ENCODE measurements at places on chromosomes 3 and 15.

- no peak for DNase-seq
These were observed 9.8 kb upstream of the TMEM40 start for GRCh38 chr3:12768579-12769527.

GRCh38 chr15:90697175-90697574 is 20.0 kb upstream of the BLM start:
- no peak for DNase-seq

- DNase-seq = no peak
These were observed 160.2 kb downstream of the SPATA16 start for GRCh38 chr3:172980849-172981248.

DNA sequence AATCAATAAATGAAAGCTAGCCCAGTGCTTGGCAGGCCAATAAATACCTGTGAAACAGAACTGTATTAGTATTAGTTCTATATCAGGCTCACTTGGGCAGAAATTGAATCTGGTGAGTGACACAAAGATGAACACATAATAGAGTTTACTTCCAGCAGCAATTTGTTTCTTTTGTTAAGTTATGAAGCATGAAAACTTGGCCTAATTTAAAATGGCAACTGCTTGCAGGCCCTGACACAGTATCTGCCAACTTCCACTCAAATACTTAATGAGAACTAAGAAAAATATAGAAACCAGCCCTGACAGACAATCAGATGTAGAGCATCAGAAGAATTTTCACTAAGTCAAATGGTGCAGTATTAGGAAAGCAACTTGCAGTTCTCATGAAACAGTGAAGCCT is 37.6 kb upstream of the LRIG1 start:
- DNase-seq = no peak

DNA sequence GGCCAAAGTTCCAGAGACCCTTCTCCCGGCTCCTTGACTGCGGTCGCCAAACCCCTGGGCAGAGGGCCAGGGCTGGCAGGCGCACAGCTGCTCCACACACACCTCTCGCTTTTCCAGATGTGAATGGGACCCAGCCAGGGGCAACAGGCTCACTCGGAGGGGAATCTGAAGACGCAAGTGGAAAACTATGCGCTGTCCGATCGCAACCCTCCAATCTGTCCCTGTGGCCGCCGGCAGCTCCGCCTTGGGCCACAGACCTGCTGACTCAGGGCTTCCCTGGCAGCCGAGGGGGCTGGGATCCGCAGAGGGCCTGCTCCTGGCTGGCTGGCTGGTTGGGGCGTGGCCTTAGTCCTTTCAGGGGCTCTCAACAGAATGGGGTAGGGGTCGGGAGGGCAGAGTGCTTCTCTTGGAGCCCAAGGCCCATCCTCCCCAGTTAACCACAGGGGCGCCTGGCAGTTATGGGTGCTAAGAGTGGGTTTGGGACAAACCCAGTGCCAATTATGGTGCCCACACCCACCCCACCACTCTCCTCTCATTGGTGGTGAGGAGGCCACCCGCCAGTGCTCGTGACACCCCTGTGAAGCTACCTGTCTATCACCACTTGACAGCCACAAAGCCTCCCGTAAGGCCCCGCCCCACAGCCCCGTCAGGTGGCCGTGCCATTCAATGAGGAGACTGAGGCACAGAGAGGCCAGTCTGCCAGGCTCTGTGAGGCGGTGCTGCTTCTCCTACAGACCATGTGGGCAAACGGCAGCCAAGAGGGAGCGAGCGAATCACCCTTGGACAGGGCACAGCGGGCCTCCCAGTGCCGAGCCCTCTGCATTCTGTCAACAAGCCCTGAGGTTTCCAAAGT is 53.8 kb downstream of the IQSEC1 start:
- peak; percentile 47 for DNase-seq

- DNase-seq = no peak
These were observed 4.0 kb upstream of the GP9 start for GRCh38 chr3:129056451-129057173.

DNA sequence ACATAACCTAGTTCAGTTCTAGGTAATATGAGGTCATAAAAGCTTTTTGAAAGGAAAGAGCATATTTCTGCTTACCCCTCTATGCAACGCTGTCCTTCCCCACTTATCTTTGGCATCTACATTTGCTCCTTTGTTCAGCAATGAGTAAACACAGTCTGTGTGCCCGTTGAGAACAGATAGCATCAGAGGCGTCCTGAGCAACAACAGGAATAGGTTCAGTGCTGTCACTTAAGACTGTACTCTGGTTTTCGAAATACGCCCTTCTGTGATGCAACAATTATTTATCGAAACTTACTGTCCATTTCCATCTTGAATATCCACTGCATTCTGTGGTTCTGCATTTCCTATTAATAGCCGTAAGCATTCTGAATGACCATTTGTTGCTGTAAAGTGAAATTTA is 84.4 kb downstream of the BTD start:
- DNase-seq = no peak

DNA sequence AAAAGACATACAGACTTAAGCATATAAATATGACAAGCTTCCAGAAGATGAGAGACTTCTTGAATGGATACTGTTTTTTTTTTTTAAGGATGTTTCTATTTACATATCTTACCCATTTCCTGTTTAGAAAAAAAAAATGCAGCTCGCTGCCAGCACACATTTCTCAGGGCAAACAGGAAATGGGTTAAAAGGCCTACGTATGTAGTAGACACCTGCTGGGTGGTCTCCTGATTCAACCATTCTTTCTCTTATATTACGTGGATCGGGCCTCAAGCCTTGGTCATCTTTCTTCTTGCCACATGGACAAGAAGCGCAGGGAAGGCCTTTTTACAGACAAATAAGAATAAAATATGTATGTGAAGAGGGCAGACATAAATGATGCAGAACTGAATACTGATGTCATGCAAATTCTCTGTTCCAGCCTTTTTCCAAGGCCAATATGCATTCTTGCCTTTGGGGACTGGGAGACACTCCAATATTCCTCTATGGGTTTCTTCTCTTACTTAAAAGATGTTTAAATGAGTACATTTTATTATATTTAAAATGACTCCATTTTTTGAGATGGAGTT is 35.0 kb upstream of the TJP1 start:
- no peak for DNase-seq

DNA sequence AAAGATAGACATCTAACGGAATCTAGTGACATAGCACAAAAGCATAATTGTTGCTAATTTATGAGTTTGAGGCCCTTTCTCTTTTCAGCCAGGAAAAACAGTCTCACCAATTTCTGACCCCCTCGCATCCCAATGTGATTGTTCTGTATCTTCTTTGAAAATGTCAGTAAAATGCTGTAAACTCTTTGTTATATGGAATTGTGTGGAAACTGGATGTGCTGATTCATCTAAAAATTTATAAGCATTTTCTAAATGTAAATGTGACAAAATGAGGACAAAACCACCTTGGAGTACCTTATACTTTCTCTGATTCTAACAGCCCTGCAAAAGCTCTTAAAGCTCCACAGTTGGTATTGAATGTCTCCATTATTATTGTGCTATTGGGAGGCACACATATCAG is 70.9 kb upstream of the MME start:
- DNase-seq = no peak

DNA sequence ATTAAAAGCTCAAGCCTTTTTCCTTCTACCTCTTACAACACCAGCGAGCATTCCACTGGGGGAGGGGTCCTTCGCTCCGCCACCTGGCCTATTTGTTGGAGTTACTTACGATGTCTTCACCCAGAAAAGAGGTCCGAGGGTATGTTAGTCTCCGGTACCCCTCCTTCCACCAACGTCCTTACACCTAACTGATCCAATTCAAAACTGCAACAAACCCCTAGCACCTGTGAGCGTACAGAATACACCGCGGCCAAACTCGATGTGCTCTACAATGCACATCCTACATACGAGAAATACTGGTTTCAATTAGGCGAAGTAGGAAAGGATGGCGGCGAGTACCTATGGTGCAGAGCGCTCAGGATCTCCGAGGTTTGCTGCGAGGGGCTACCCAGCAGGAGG is 944 bp downstream of the SLITRK3 start:
- DNase-seq = no peak

DNA sequence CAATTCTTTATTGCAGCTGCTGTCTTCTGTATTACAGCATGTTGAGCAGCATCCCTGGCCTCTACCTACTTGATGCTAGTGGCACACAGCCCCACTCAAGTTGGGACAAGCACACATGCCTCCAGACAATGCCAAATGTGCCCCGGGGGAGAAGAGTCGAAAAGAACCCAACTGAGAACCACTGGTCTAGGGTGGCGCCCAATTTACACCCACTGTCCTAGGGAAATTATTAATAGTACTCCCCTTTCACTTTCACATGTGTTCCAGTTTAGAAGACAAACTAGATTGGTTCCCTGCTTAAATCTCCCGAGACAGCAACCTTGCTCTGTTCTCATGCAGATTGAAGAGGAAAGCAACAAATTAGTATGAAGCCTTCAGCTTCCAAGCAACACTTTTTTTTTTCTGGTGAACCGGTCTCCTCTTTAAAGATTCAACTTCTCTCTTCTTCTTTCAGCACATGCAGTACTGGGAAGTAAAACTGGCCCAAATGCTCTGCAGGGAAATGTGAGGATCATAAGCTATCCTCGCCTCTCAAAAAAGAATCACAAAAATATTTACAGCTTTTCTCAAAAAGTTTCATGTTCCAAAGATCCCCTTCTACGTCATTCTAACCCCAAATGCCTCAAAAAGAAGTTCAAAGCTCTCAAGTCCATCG is 823.9 kb upstream of the CFAP20DC start:
- DNase-seq = no peak

DNA sequence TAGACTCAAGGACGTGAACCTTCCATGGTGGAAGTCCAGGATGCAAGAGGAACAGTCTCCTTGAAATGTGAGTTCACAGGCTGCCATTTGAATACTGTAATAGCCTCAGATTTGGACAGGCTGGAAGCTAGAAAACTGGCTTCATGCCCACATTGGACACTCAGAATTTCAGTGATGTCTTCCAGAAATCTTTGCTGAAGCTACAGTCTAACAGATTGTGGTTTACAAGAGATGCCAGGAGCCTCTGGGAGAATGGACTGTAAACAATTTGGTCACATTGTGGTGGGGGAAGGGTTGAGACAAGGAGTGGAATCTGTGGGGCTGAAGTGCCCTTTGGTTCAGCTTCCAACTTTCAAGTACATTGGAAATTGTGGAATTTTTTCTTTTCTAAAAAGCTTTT is 252.0 kb upstream of the PROK2 start:
- DNase-seq = peak; percentile 33

- DNase-seq = peak; percentile 13
These were observed 230.7 kb downstream of the ATP8B4 start for GRCh38 chr15:49888323-49888693.

DNA sequence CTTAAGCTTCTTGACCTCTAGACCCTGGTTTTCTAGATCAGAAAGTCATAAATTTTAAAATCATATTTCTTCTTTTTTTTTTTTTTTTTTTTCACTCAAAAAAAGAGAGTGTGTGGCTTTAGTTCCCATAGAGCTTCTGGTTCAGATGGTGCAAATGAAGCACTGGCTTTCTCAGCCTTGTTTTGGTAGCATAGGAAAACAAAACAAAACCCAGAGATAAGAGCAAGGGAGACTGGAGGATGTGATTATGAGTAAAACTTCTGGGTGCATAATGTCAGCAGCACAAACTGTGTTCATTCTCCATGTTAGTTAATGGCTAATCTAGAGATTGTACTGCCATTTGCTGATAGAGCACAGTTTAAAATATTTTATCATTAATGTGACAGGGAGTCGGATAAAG is 55.4 kb downstream of the RARB start:
- no peak for DNase-seq

GRCh38 chr3:12226031-12226430 is 62.8 kb upstream of the PPARG start:
- DNase-seq = no peak

GRCh38 chr3:12275974-12276650 is 12.8 kb upstream of the PPARG start:
- DNase-seq = no peak

GRCh38 chr3:108031895-108032294 is 58.9 kb downstream of the CD47 start:
- no peak for DNase-seq

GRCh38 chr15:55527150-55527549 is 19.1 kb upstream of the DNAAF4 start:
- no peak for DNase-seq

DNA sequence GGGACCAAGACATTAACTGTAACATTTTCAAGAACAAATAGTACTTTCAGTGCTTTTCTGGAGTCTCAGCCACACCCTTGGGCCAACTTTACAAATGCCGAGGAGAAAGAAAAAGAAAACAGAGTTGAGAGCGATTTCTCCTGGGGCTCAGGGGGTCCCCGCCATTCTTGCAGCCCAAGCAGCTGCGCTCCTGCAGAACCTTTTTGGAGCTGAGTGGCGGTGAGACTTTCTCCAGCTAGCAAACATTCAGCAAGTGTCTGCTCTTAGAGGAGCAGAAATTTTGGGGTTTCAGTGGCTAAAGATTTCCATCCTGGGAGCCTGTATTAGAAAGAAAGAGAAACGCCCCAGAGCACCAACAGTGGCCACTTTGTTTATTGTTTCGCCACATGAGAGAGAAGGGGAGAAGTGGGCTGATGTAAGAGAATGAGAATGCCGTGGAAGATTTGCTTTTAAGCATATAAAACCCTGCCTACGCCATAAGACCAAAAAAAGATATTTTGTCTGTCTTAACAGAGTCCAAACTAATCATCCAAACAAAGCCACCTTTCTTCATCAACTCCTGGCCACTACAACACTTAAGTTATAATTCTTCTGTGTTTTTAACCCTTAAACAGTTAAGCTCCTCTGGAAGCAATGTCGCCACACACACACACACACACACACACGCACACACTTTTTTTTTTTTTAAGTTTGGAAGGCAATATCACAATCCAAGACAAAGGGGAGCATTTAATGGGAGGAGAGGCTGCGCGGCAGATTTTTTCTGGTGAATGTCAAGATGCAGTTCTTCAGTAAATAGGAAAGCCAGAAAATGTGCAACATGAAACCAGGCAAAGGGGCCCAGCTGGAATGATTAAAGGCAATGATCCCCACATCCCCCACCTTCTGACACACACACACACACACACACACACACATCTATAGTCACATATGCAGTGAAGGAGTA is 19.2 kb downstream of the EID1 start:
- DNase-seq = peak; percentile 53

DNA sequence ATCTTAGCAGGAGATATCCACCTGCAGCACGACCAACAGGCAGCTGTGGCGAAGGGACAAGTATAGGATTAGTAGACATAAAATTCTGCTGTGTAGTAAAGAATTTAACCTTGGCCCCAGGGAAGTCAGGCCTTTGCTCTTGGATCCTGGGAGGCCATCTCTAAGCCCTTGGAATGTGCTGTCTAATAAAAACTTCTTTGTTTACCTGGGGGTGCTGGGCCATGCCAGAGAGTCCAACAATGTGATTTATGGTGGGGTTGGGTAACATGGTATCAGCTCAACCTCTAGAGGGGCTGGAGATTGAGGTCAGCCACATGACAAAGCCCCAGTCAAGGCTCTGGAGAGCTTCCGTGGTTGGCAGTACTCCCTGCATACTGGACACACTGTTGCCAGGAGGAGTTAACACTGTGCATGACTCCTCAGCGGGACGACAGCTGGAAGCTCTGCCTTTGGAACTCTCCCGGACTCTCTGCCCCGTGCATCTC is 52.4 kb downstream of the HEG1 start:
- DNase-seq = no peak

- no peak for DNase-seq
These were observed 295.5 kb downstream of the RPLP1 start for GRCh38 chr15:69748131-69748530.

Measured in fibroblast of skin of left biceps (primary cell).